CD8-positive, alpha-beta memory T cell (primary cell): ENCODE measurements at places on chromosomes 5 and 9. TPM values are rescaled to one million over a fixed set of nuclear protein-coding genes. Genes with fewer than 3 reads are reported as not detected.

Gene SLC25A48
- not detected for total RNA-seq

DNA sequence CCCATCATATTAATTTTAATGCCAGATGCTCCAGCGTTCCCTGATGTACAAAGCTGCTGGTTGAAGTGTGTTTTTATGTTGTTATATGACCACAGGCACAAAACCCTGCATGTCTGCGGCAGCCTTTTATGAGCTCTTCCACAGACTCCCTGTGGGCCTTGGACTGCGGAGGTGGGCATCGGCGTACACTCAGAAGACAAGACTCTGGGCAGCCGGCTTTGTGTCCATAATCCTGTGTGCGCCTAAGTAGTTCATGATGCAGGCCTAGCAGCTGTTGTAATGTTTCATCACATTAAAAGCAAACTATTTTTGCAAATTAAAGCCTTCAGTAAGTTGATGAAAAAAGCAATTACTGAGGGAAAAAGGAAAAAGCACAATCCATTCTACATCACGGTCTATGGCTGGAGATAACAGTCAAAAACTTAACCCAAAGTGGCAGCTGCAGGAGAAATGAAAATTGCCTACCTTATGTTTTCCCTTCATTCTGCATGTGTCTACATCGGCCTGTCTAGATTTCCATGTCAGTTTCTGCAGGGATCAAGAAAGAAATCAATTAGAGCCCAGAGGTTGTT, 78.8 kb downstream of the SEMA6A start:
- DNase-seq, result no peak

DNA sequence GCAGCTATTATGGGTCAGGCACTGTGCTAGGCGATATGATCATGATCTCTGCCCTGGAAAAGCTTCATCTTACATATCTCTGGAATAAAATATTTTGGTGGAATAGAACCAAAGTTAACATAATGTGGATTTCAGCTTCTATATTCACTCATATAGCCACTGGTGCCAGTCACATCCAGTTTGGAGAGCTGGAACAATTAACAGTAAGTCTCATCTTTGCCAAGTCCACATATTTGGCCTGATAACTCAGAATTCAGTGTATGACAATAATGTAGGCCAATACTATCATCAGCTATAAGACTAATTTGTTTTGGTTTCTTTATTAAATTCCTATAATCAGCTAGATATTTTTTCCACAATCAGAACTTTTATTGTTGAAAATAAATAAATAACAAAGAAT, 5.9 kb upstream of the FAM13B start:
- DNase-seq, result no peak

Gene TLE1
- total RNA-seq, result 0.13 TPM

DNA sequence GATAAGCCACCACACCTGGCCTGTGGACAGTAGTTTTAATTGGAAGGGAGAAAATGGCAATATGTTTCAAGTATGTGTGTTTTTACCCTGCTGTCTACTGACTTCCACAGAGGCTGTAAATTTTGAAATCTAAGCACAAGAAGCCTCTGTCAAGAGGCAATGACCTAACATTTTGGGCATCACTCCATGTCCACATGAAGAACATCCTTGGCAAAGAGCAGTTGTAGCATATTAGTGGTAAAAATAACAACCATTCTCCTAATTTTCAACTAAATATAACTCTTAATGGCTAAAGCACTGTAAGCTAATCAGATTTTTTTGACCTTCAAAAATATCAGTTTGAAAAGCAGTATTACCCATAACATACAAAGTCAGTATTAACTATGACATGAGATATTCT, 100.3 kb upstream of the APC start:
- DNase-seq, result no peak

DNA sequence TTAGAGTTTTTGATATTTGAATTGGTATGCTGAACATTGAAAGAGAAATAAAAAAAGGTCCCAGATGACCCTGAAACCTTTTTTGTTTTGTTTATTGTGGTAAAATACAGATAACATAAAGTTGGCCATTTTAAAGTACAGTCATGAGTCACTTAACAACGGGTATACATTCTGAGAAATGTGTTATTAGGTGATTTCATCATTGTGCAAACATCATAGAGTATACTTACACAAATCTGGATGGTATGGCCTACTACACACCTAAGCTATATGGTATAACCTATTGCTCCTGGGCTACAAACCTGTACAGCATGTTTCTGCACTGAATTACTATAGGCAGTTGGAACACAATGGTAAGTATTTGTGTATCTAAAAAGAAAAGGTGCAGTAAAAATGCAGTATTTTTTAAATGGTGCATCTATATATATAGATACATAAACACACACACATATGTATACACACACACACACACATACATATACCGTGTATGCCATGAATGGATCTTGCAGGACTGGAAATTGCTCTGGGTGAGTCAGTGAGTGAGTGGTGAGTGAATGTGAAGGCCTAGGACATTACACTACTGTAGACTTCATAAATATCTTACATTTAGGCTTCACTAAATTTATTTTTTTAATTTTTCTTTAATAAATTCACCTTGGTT, 31.0 kb downstream of the TTC1 start:
- no peak for DNase-seq

Gene SPOCK1
- total RNA-seq, result not detected

GRCh38 chr9:76607730-76608436, 148.9 kb downstream of the GCNT1 start:
- DNase-seq, result no peak

- no peak for DNase-seq
Measured at GRCh38 chr5:151615431-151615830, 24.3 kb upstream of the FAT2 start.

DNA sequence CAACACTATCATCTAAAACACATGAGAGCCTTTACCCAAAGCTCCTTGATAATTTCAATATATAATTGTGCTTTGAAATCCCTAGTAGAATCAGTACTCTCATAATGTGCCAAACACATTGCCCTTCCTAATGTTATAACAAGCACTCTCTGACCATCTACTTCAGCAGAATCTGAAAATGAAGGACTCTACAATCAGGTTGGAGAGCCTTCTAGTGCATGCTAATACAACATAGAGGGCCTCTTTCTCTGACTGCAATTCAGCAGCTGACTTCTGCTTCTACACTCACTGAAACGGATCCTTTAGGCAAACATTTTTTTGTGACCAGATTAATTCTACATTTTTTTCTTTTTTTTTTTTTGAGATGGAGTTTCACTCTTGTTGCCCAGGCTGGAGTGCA, 155.6 kb downstream of the EPB41L4A start:
- no peak for DNase-seq

DNA sequence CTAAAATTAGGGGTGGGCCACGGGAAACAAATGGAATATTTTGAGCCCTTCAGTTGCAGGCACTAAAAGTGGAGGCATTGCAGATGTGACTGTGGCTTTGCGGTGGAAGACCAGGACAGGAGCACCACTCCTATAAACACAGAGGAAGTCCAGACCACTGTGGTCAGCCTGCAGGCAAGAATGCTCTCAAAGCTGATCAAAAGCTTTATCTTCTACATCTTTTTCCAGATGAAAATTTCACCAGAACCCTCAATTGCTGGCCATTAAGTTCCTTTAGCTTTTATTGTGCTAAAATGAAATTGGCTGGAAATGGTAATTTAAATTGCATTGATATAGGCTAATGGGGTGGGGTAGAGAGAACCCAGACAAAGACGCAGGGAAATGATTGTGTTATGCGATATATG, 208.8 kb downstream of the ERCC6L2 start:
- DNase-seq, result no peak

- no peak for DNase-seq
Measured at GRCh38 chr9:90107726-90108655, 503.2 kb downstream of the GADD45G start.

Gene NEUROG1
- total RNA-seq, result not detected

DNA sequence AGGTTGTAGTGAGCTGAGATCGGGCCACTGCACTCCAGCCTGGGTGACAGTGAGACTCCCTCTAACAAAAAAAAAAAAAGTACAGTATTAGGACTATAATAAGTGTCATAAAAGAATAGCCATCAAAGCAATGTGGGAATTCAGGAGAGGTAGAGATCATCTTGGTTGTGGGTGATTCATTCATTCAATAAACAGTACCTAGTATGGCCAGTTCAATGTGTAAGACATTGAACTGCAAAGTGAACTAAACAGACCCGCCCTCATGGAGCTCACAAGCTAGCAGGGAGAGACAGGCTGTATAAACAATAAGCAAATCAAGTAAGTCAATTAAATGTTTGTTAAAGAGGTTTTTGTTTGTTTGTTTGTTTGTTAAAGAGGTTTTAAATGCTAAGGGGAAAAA, 146.1 kb upstream of the RANBP3L start:
- no peak for DNase-seq

Gene SLC4A9
- total RNA-seq, result not detected

DNA sequence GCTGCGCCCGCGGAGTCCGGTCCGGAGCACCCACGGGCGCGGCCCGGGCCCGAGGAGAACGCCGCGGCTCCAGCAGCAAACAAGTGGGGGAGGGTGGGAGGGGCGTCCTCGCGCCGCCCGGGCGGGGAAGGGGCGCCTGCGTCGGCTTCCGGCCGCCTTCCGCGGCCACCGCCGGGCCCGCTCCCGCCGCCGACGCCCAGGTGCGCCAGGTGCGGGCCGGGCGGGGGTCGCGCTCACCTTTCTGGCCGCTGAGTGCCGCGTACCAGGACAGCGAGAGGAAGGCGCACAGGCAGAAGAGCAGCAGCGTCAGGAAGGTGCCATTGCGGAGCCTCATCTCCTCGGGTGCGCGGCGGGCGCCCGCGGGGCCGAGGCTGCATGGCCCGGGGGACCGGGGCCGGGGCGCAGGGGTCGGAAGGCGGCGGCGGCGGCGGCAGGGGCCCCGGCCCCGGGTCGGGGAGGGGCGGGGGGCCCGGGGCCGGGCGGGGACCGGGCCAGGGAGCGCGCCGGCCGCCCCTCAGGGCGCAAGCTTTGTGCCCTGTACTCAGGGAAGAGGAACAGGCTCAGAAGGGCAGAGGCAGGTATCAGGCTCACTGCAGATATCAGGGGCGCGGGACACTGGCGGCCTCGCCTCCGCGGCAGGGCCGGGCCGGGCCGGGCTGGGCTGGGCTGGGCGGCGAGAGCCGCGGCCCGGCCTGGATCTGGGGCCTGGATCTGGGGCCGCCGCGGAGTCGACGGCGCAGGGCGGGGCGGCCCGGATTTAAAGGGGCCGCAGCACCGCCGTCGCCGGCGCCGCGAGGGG, at the start of gene MGAT4B:
Gene MGAT4B, minus strand, starts transcription at position 617 of the 799 bp plus-strand sequence. Its CDS starts 283 bp downstream, at position 334.
- DNase-seq, result peak; percentile 53

GRCh38 chr9:38240051-38240450, 152.5 kb upstream of the ALDH1B1 start:
- no peak for DNase-seq
